ENCODE measurements at places on chromosomes 4 and X.

GRCh38 chr4:12889054-12889453 is 595.1 kb downstream of the RAB28 start:
- DNase-seq: no peak

- no peak for DNase-seq
These were observed 327.8 kb downstream of the GALNTL6 start for GRCh38 chr4:172141025-172141424.

- DNase-seq: no peak
These were observed 125.0 kb downstream of the AKAP4 start for GRCh38 chrX:50075630-50076339.

DNA sequence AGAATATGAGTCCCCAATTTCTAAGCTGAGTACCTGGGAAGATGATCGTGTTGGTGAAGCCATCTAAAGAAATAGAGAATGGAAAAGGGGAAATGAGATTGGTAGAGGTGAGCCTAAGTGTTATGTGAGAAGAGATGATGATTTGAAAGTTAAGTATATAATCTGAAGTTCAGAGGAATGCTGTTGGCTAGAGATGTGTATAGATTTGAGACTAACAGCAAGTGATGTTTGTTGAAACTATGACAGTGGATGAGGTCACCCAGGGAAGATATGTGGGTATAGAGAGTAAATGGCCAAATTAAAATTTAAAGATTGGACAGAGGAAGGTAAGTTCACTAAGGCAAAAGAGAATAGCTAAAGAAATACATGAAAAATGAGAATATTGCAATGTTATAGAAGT is 324.2 kb downstream of the MAPK10 start:
- DNase-seq: no peak

GRCh38 chrX:57119416-57119815 is 1.9 kb downstream of the SPIN2B start:
- no peak for DNase-seq

- DNase-seq: no peak
These were observed 47.6 kb upstream of the NKAP start for GRCh38 chrX:119991005-119991787.

GRCh38 chr4:26803211-26803861 is 57.3 kb upstream of the STIM2 start:
- DNase-seq: no peak

DNA sequence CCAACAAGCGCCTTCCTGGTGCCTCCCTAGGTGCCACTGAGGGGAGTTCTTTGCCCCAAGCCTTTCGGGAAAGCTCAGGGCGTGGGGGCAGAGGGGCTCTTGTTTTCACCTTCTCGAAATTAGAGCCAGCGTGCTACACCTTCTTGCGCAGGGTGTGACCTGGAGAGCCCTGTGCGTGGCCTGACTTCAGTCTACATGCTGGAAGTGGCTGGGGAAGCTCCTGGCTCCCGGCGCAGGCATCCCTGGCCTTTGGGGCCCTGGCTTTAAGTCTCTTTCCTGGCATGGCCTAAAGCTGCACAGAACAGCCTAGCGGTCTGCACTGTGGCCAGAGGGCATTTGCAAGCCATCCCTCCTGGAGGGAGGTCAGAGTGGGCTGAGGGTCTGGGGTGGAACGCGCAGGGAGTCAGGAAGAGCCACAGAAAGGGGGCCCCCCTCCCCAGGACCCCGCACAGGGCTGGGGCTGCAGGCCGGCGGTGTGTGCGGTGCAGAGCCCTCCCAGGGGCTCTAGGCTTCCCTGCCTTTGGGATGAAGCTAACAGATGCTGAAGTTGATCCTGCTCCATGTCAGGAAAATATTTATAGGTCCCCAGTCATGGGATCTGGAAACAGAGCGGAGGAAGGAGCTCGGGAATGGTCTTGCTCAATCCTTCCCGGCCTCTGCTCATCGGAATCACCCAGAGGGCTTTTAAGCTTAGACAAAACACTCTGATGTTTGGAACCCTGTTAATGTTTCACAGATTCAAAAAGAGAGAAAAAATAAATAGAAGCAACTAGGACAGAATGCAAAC is 781 bp upstream of the SPON2 start:
- DNase-seq: no peak

DNA sequence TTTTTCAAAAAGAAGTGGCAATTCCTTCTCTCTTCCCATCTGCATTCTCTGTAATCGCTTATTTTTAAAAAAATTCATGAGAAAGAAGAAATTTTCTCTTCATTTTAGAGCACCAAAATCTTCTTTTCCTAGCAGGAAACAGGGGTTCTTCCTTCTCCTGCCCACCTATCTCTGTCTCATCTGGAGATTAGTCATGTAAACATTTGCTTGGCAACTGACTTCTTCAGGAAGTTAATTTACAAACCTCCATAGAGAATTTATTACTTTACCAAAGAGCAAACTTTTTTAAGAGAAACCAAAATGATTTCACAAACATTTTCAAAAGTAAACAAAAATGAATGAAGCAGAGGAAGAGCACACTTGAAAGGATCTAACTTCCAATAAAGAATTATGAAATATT is 13.5 kb downstream of the TTC29 start:
- no peak for DNase-seq

- DNase-seq: no peak
These were observed 403 bp upstream of the LGI2 start for GRCh38 chr4:25031077-25031621.

GRCh38 chr4:61580721-61581377 is 380.7 kb downstream of the ADGRL3 start:
- no peak for DNase-seq

GRCh38 chr4:187118602-187119120 is 395.0 kb upstream of the FAT1 start:
- DNase-seq: no peak

- DNase-seq: no peak
These were observed 26.1 kb downstream of the GASK1B start for GRCh38 chr4:158146736-158147135.

All from NCI-H1048 (cell line).